ENCODE measurements at places on chromosomes 1 and 21.

GRCh38 chr1:44640200-44640853 lies 34.0 kb downstream of the TMEM53 start:
- no peak for DNase-seq

DNA sequence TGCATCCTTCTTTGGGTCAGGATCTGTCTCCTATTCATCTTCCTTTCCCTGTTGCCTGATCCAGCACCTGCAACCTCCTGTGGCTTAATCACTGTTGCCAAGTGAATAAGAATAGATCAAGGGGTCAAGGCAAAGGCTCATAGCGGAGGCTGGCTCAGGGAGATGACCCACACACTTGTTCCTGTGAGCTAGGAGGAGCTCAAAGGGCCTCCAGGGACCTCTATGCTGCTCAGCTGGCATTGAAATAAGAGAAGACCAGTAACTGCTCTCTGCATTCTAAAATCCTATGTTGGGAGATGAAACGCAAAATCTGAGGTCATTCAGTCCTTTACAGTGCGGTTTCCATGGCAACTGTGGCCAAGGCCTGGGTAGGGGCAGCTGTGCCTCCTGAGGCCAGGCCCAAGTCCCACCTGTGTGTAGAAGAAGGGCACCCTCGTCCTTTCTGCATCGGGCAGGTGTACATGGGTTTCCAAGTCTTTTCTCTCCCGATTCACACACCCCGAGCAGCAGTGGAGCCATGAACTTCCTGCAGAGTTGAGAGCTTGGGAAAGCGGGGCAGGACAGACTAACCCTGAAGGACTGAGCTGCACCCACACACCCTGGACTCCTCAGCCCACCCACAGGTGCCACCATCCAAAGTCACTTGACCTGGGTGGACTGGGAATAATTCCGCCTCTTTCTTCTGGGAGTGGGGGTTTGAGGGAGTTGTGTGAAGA lies 27.8 kb upstream of the STUM start:
- DNase-seq: no peak

DNA sequence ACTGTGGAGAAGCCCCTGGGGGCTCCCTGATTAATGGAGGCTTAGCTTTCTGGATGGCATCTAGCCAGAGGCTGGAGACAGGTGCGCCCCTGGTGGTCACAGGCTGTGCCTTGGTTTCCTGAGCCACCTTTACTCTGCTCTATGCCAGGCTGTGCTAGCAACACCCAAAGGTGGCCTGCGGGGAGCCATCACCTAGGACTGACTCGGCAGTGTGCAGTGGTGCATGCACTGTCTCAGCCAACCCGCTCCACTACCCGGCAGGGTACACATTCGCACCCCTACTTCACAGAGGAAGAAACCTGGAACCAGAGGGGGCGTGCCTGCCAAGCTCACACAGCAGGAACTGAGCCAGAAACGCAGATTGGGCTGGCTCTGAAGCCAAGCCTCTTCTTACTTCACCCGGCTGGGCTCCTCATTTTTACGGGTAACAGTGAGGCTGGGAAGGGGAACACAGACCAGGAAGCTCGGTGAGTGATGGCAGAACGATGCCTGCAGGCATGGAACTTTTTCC lies 24.8 kb downstream of the PCSK9 start:
- no peak for DNase-seq

DNA sequence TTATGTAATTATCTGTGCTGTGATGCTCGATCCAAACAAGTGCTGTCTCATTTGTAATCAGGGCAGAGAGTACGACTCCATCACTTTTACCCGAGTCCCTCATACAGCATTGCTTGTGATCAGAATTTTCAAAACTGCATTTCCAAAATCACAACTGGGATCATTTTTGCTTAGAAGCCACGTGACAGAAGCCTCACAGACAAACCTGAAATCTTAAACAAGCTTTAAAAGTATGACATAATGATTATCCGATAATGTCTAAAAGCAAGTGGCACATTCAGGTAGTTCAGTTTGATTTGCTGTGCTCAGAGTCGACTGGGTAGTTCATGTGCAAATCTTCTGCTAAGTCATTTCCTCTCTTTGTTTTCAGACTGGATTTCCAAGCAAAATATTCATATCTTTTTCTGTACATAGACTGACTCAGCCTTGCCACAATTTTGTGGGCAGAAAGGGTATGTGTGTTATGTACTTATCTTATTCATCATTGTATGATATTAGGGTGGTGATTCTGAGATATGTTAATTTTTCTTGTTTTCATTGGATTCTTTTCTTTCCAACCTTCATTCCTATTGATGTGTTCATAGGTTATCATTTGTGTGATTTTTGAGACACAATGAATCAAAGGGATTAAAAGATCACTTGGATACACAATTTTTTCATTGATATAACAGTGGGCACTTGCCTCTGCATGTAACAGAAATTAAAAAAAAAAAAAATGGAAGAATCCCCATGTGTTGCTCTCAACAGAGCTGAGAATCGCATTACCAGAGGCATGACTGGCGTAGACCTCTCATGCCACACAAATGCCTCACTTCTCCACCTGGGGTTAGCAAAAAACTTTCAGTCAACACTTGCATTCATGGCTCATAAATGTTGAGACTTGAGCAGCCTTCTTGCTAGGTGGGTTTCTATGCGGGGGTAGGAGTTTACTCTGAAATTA lies 355.7 kb downstream of the LTN1 start:
- DNase-seq: peak; percentile 76

DNA sequence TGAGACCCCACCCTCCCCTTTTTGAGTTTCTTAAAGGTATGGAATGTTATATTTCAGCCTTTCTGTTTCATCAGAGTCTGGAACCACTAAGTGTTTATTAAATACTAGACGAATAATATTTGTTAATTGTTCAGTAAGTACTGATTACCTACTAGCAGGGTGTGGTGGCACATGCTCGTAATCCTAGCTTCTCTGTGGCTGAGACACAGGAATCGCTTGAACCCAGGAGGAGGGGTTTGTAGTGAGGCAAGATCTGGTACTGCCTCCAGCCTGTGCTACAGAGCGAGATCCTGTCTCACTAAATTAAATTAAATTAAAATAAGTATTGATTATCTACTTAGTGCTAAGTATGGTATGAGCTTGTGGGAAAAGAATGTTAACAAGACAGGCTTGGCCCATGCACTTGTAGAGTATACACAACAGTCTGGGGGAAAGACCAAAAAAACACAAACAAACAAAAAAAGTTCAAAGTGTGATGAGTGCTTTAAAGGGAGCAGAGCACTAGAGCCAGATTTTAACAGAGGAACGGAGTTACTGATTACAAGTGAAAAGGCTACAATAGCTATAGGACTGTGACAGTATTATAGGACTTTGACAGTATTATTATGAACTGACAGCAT lies 2.4 kb downstream of the CEPT1 start:
- no peak for DNase-seq

Measured in fibroblast of gingiva (primary cell).